ENCODE measurements at places on chromosomes 5 and 9. TPM values are rescaled to one million over a fixed set of nuclear protein-coding genes. Genes with fewer than 3 reads are reported as not detected.

DNA sequence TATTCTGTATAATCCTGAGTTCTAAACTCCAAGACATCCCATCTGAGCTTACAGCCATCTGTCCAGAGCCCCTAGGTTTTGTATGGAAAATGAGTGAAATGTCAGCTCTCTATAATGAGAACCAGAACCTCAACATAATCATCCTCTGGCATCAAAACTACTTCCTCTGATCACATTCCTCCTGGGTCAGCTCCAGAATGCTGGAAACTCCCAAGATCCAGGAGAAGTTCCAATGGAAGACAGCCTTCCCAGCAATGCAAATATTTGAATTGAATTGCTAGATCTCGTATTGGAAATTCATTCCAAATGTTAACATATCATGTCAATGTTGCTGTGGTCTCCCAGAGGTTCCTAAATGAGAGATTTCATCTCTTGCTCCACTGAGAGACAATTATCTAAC lies 23.8 kb downstream of the C9 start:
- no peaks in the 10 kb centered on the region for H3K4me1 ChIP-seq
- no peaks in the 10 kb centered on the region for H3K27me3 ChIP-seq
- DNase-seq: no peak
- H3K27ac ChIP-seq: no peak overlapping the region

DNA sequence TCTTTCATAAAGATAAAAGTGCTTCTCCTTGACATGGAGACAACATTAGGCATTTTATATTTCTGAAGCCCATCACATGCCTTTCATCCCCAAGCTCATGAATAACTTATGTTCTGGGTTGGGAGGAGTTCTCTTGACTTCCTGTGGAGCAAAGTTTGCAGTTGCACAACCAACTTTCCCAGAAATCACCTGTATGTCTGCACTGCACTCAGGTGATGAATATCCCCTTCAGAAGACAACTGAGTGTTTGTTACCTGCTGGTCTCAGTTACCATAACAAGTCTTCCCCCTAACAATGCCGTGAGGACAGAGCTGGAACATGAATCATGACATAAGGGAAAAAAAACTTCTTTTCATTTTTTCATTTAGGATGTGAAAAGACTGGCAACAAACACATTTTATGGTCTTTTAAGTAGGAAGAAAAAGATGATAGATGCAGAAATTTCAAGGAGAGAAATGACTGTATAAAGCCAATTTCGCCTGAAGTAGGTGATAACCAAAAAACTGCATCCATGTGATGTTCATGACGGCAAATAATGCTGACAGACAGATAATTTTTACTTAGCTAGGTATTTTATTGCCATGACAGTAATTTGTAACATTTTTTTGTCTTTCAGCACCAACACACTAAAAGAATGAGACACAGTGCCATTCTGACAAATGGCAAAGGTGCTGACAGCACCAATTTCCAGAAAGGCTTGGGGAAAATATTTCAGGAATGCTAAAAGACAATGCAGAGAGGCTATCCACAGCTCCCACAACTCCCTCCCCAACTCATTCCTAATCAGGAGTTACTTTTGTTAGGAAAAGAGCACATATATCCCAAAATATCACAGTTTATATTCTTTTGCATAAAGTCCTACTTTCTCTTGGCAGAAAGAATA lies 656.3 kb downstream of the PRELID2 start:
- H3K27ac ChIP-seq: no peak overlapping the region
- H3K4me3 ChIP-seq: no peak overlapping the region
- no peaks in the 10 kb centered on the region for H3K4me1 ChIP-seq
- no peaks in the 10 kb centered on the region for H3K36me3 ChIP-seq
- H3K27me3 ChIP-seq: no peaks in the 10 kb centered on the region

DNA sequence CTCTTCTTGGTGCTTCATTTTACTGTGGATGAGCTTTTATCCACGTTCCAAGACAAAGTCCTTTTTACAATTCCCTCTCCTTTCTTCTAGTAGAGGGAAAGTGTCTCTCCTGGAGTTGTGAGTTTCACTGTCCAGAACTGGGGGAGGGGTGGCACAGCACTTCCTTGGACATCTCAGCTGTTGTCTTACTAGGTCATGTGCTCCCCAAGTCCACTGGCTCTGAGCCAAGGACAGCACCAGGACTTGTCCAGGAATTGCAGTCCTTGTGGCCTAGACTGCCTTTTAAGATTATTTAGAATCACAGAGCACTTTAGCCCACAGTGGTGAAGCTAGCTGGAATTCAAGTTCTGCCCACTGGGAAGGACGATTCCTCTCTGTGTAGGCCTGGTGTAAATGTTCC lies 700.2 kb upstream of the PTPRD start:
- H3K27me3 ChIP-seq: no peaks in the 10 kb centered on the region
- H3K27ac ChIP-seq: no peak overlapping the region
- H3K4me3 ChIP-seq: no peak overlapping the region
- H3K4me1 ChIP-seq: no peaks in the 10 kb centered on the region
- peak; percentile 78 for DNase-seq

DNA sequence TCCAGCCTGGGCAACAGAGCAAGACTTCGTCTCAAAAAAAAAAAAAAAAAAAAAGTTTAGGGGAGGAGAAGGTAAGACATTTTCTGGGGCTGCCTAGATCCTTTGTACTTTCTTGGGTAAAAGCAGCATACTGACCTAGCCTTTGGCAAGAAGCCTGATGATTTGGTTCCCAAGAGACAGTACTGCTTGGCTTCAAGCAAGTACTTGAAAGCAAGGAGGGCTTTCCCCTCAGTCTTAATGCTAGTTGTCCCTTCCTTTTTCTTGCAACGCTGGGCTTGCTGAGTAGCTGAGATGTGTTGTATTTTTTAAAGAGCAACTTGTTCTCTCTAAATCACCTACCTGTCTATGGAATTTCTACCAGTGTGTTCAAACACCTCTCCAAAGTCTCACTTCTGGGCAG lies 76.2 kb downstream of the INSYN2B start:
- no peak overlapping the region for H3K4me3 ChIP-seq
- DNase-seq: peak; percentile 54
- H3K27ac ChIP-seq: no peak overlapping the region
- no peaks in the 10 kb centered on the region for H3K36me3 ChIP-seq

The BHMT2 gene
- total RNA-seq: 50.5 TPM

All from thyroid gland (tissue), 4 donors.